ENCODE measurements at places on chromosomes 4 and X.

GRCh38 chrX:152904151-152905080 is 6.5 kb downstream of the ZNF185 start:
- no peak for DNase-seq

GRCh38 chr4:187814737-187815465 is 180.7 kb upstream of the ZFP42 start:
- no peak for DNase-seq

DNA sequence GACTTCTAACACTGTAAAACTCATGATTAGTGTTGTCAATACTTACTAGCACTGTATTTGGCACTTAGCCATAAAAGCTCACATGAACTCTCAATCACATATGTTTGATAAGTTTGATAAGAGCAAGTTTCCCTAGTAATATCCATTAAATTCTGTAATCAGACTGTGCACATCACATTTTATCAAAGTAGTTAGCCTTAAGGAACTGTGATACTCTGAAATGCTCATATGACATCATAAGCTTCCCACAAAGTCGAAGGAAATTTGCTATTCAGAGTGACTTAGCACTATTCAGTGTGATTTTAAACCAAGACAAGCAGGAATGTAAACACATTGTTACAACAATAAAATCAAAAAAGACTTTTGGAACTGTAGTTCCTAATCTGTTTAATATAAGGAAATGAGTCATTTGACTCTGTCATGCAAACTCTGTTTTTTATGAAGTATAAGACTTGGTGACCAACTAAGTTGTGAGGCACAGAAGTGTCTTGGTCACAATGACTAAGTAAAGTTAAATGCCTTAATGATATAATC is 6.7 kb downstream of the SLC7A11 start:
- DNase-seq: no peak

DNA sequence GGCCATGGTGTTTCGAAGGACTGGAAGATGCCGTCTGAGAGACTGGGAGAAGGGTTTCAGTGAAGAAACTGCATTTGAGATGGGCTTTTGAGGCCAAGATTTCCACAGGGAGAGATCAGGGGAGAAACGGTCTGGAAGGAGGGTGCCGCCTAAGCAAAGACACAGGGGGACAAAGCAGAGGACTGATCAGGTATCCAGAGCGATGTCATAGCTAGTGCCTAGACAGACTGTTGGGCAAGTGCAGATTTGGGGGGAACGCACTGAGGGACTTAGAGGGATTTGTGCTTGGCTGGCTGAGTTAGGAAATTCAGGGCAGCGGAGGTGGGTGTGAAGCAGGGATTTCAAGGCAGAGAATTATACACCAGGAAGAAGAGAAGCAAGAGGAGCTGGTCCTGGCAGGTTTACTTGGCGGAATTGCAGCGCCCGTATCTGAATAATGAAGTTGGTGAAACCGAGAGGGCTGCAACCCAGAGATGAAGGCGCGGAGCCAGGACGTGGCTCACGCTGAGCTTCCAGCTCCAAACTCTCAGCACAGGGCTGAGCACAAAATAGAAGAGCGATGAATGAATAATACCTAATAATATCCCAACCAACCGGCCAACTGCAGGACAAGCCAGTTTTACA is 106.9 kb downstream of the MAML3 start:
- DNase-seq: no peak

GRCh38 chr4:41102414-41103092 is 111.8 kb downstream of the APBB2 start:
- DNase-seq: no peak

- peak; percentile 54 for DNase-seq
Observed at GRCh38 chr4:4950561-4951290, 68.5 kb downstream of the CYTL1 start.

GRCh38 chr4:87502580-87503238 is 26.5 kb downstream of the SPARCL1 start:
- no peak for DNase-seq

Data from hypothalamus (tissue), 51 donors.